Heart right ventricle (tissue), 16 donors: ENCODE measurements at places on chromosomes 3 and 15. TPM values are rescaled to one million over a fixed set of nuclear protein-coding genes. Genes with fewer than 3 reads are reported as not detected.

BOC gene
- 13.9 TPM for total RNA-seq

APBA2 gene
- 0.44 TPM for total RNA-seq

- H3K4me1 ChIP-seq = peaks cover 20% of the 10 kb centered on the region
- no peaks in the 10 kb centered on the region for H3K27me3 ChIP-seq
- no peak for DNase-seq
- H3K36me3 ChIP-seq = no peaks in the 10 kb centered on the region
- H3K4me3 ChIP-seq = no peak overlapping the region
- H3K27ac ChIP-seq = peak overlapping the region; percentile 65
These were observed 66.8 kb upstream of the BLM start for GRCh38 chr15:90650117-90650955.

DNA sequence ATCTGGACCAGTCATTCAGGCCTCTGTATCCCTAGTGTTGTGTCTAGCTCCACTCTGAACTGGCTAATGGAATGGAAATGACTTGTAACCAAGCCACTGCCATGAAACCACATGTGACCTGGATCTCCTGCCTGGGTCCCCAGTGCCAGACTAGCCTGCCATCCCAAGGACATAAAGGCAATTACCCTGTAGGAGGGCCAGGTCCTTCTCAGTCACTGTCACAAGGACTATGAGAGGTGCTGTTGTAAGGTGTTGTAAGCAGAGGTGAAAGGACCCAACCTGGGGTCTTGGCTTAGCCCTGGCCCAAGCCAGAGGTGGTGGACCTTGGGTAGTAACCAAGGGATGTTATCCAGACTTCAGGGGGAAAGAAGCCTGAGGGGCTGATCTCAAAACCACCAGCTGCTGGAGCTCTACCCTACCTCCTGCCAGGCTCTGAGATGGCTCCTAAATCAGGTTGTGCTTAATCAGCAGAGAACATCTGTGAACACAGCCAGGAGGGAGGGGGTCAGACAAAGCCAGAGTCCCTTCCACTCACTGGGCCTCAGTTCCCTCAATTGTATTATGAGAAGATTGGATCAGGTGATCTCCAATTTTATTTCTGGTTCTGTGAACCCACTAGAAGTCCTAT is 15.7 kb upstream of the KLHL24 start:
- H3K36me3 ChIP-seq = no peaks in the 10 kb centered on the region
- no peak overlapping the region for H3K4me3 ChIP-seq
- DNase-seq = no peak
- no peak overlapping the region for H3K27ac ChIP-seq
- no peaks in the 10 kb centered on the region for H3K27me3 ChIP-seq

DNA sequence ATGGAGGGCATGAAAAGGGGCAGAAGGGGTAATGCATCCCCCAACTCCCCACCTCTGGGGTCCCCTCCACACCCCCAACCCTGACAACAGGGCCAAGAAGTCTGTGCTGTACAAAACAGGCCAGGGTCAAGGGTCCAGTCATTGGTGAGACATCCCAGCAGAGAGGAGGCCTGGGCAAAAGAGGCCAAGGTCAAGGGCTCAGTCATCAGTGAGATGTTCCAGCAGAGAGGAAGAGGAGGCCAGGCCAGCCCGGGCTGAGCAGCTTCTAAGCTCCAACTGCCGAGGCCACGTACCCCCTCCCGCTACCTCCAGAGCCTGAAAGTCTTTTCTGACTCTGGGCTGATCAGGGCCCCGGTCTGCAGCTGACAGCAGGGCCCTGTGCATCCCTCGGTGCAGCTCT is 52.4 kb downstream of the LHFPL4 start:
- no peaks in the 10 kb centered on the region for H3K36me3 ChIP-seq
- H3K27me3 ChIP-seq = peaks cover 23% of the 10 kb centered on the region
- no peak overlapping the region for H3K4me3 ChIP-seq
- no peak for DNase-seq
